Activated naive CD4-positive, alpha-beta T cell treated with anti-CD3 and anti-CD28 coated beads, Interleukin-2, amount 50 U/mL, for 72 hours (primary cell): ENCODE measurements at places on chromosomes 16 and 17. TPM values are rescaled to one million over a fixed set of nuclear protein-coding genes. Genes with fewer than 3 reads are reported as not detected.

GRCh38 chr17:57956291-57957119, 1.3 kb upstream of the CUEDC1 start:
- peak; percentile 15 for DNase-seq

DNA sequence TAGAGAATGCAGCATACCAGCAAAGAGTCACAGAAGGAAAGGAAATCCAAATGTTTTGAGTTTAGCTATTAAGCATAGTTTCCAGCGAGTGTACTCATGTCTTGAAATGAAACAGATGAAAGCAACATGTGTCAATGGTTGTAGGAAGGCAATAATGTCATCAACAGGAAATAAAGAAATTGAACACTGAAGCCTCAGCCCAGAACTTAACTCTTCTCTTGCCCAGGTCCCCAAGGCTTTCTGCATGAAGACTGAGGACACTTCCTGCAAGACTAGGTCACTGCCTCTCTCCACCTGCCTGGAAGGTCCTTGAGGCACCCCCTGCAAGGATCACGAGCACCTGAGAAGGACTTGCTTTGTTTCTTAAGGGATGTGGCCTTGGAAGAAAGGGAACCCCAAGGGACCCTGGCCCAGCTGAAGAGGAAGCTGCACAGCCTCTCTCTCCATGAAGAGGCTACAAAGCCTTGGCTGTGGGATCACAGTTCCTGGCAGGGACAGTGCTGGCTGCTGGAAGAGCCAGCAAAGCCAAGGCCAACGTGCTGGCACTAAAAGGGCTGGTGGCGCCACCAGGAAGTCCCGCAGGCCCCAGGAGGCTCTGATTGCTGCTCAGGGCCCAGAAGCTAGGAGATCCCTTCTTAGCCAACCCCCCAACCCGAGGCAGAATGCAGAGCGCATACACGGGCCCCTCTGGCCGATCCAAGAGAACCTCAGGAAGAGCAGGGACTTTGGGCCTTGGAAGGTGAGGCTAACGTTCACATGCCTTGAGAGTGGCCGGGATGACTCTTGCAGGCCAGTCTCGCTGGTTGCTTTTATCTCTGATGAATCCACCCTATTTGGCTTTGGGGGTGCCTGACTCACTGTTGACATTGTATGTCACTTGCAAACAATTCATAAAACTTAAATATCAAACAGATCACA, 23.4 kb upstream of the AXIN2 start:
- DNase-seq, result no peak

The SP2 gene
- 28.9 TPM for total RNA-seq

DNA sequence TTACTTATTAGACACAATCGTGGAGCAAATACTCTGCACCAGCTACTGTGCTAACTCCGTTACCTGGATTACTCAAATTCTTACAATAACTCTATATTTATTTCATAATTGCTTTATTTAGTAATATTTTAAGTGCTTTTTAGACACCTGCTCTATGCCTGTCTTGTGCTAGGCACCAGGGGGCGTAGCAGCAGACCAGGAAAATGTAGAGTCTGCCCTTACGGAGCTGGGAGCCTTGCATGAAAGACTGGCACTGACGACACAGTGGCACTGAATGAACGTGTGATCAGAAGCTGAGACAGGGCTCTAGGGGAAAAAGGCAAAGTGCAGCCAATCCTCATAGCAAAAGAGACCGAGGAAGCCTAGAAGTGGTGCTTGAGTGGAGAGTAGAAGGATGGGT, 486.5 kb downstream of the CDH13 start:
- DNase-seq, result no peak

DNA sequence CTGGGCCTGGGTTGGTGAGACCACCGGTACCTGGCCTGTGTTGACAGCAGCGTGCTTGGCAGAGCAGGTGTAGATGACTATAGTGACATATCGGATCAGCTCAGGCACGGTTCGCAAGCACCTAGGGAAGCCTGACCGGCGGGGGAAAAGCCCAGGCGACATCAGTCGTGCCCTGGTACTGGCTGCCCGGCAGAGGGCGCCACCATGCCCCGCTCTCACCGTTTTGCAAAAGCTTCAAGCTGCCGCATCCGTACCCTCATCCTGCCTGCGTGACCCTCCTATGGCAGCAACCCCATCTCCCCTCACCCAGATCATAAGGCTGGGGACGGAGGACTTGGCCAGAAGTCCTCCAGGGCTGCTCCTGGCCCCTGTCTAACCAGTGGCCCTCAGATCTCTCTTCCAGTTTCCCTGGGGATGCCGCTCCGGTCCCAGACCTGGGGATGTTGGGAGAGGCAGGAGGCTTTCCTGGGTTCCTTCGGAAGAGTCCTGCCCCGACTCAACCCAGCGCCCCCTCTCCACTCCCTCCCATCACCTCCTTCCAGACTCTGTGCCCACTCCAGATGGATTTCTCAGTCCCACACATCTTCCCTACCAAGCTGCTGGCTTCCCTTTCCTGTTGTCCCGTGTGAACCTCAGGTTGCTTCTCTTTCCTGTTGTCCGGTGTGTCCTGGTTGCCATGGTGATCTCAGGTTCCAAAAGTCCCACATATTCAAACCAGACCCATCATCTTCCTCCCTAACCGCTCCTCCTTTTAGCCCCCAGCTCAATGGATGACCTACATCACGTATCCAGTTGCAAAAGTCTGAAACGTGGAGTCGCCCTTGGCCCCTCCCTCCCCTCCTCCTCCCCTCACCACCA, 13.7 kb downstream of the ALOX12B start:
- peak; percentile 90 for DNase-seq

- DNase-seq, result no peak
Observed at GRCh38 chr16:46982335-46982734, 8.9 kb upstream of the DNAJA2 start.

- DNase-seq, result no peak
Observed at GRCh38 chr17:52136166-52136565, 22.3 kb downstream of the CA10 start.

DNA sequence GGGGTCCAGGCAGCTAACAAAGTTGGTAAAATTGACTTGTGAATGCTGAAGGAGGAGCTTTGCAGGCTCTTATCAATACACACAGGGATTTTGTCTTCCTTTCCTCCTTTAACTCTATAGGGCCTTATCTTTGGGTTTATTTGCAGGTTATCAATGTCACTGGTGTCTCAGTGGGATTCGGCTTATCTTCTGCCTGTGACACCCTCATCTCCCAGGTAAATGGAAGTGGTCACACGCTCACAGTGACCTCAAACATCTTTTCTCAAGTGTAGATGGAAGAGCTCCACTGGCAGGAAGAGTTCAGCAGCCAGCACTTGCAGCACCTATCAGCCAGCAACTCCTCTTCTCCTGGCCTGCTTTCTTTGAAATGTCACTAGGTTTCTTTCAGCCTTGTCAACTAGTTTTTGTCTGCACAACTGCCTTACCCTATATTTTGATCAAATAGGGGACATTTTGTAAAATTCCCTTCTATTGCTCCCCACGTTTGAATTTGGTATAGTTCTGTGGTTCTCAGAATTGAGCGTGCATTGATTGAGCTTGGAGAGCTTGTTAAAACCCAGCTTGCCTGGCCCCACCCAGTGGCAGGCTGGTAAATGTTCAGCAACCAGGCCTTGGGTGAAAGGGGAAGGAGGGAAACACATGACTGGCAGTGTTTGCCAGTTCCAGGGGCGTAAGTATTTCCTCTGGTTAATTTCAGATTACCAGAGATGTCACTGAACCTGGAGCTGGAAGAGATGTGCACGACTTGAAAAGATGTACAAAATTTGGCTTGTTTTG, 12.8 kb downstream of the SLC47A1 start:
- DNase-seq, result no peak
